ENCODE measurements at places on chromosomes 2 and 18.

DNA sequence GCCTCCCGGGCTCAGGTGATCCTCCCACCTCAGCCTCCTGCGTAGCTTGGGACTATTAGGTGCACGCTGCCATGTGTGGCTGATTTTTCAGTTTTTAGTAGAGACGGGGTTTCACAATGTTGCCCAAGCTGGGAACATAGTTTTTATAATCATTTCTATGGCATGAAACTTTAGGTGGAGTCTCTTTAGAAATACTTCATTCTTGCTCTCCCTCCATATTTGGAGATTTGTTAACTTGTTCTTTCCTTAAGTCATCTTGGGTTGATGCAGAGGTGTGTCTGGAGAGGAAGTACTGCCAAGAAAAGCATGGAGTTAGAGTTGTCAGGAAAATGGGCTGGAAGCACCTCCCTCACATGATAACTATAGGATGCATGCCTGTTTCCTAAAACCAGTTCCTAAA lies 17.4 kb downstream of the ZNF532 start:
- no peak for DNase-seq

GRCh38 chr2:71716697-71717624 lies 263.6 kb downstream of the DYSF start:
- DNase-seq, result no peak

DNA sequence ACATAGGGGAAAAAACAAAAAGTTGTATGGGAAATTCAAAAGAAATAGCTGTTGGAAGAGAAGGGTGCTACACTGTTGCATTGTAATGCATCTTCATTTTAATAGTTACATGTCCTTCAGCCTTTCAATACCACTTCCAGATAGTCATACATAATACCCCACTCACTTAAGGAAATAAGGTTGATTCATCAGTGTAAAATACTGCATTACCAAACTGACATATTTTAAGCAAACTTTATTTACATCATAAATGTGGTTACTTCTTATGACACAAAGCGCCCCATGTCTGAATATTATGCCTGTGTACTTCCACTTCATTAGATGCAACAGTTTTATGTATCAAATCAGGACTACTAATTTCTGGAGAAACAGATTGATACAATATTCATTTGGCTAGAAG lies 4.5 kb downstream of the RBMS1 start:
- DNase-seq, result no peak

- no peak for DNase-seq
Observed at GRCh38 chr2:42195559-42195958, 26.4 kb downstream of the EML4 start.

GRCh38 chr18:58970943-58971790 lies 106.5 kb downstream of the ZNF532 start:
- DNase-seq, result no peak

DNA sequence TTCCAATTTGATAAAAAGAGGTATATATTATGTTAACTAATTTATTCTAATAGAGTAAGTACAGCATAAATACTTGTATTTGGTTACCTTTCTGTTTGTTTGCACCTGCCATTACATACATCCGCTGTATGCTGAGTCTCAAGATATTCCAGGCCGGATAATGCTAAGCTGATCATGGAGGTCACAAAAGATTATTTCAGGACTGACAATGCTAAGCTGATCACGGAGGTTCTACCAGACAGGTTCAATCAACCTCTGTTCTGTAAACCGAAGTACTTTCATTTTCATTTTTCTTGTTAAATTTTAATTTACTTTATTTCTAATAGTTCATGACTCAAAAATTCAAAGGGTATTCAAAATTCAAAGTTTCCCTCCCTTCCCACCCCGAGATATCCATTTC lies 31.1 kb downstream of the PNO1 start:
- DNase-seq, result no peak

DNA sequence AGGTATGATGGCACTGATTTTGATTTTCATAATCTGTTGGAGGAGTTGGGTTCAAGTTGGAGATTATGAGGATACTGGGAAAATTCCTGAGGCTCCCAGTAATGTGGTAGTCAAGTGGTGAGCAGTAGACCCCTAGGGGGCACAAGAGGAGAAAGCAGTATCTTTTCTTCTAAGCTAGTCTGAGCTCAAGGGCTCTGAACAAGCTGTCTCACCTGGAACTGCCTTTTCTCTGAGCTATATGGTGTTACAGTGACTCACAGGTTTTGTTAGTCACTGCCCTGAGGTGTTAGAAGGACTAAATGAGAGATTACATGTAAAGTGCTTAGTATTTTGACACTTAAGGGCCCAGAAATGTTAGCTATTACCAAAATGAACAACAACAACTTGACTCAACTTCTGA lies 42.2 kb downstream of the CD302 start:
- no peak for DNase-seq

GRCh38 chr2:64655873-64656272 lies 2.2 kb upstream of the SERTAD2 start:
- no peak for DNase-seq

- DNase-seq, result no peak
Observed at GRCh38 chr2:109372171-109372568, 241.6 kb downstream of the SEPTIN10 start.
